ENCODE measurements at places on chromosomes 4 and X.

DNA sequence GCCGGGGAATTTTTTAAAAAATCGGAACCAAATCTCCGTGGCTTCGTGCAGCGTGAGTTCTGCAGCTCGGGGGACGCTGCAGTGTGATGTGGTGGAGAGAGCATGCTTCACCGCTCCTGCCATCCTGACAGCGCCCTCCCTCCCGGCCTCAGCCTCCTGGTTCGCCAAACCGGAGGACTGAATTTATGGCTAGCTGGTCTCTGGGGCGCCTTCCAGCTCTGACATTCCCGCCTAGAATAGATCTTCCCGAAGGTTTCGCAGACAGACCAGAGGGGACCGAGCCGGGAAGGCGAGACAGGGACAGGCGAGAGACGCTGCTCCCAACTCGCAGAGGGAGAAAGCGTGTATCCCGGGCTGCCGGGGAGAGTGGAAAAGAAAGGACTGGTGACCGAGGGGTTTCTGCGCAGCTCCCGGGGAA lies 25.9 kb downstream of the HOPX start:
- no peak for DNase-seq

GRCh38 chr4:42605264-42605663 lies 51.6 kb downstream of the ATP8A1 start:
- DNase-seq = no peak

GRCh38 chr4:88054901-88055300 lies 47.5 kb downstream of the PKD2 start:
- peak; percentile 77 for DNase-seq

DNA sequence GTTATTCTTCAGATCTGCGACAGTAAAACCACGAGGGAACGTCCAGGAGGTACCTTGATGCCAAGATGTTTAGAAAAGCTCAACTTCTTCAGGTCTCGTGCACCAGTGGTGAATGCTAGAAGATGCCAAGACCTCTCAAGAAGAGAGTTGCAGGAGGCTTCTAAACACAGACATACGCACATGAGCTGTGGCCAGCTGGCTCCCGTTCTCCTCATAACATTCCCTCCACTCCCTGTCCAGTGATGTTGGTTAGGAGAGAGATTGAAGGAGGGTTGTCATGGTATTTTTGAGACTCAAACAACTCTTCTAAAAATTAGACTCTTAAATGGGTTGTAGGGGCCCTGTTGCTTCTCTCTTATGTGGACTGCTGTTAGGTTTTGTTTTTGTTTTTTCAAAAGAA lies 184.3 kb downstream of the QDPR start:
- DNase-seq = no peak

DNA sequence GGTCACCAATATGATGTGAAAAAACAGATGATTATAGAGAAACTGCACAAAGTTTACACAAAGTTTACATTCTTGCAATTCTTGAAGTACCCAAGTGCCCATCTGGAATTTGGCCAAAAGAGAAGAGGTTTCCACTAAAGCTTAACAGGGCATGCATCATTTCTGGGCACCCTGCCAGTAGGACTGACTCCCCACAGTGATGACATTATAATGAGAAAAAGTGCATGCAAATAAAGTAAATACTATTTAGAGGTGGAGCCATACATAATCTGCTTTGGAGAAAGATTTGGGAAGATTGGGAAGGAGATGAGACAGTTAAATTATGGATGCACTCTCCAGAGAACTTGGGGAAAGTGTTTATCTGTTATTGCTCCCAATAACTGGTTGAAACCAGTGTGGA lies 93.7 kb upstream of the TRPC3 start:
- DNase-seq = peak; percentile 78

- no peak for DNase-seq
Observed at GRCh38 chr4:170776983-170777382, 687.2 kb upstream of the AADAT start.

DNA sequence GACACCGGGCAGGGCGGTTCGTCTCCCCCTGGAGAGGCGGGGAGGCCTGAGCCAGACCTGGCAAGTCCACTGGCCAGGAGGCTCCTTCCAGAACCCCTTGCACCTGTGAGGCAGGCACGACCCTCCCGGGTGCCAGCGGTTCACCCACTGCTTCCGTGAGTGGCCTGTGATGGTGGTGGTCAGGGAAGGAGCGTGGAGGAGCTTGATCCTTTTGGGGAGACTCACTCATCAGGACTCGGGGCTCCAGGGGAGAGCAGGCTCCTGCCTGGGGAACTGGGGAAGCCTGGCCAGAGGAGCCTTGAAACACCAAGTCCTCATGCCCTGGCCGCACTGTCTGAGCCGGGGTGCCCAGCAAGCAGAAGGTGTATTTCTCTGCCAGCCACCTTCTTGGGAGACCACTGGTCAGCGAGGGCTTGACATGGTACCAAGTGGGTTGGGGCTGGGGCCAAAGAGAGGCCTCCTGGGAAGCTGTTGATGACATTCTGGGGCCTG lies 860 bp downstream of the FAM50A start:
- DNase-seq = no peak

GRCh38 chrX:152819732-152820131 lies 10.8 kb downstream of the CETN2 start:
- no peak for DNase-seq

DNA sequence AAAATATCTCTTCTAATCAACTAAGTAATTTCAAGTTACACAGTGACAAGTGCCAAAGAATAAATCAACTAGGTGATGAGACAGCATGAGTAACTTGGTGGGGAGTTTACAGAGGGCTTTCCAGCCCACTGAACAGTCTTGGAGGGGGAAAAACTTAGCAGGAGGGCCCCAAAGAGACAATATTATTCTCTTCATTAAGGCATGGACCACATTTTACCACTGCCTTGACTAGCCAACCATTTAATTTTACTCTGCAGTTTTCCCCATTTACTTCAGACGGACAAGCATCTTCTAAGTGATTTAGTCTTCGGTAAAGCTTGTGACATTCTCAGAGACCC lies 25.3 kb upstream of the GATB start:
- DNase-seq = no peak
